ENCODE measurements at places on chromosomes 5 and 9.

DNA sequence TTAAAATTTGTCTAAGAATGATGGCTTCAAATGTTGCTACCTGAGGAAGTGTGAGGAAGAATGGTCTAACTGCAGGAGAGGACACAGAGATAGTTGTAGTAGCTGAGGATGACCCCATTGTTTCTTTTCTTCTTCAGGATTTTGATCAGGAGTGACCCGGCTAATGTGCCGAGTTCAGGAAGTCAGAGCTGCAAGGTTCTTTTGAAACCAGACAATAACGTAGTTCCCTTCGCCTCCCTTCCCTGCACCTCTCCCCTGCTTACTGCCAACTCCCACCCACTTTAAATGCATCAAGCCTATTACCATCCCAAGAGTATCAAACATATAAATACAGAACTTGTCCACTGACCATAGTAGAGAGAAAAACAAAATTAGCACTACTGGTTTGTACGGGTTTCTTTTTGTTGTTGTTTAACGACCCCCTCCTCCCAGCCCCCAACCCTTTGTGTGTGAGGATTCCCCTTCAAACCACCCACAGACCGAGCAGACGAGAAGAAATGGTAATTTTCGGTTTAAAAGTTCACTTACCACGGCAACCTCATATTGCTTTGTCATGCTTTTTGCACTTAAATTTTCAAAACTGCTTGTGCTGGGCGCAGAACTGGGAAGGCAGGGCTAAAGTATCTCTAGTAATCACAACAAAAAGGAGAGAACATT lies 23.5 kb upstream of the ELAVL2 start:
- DNase-seq, result no peak

- no peak for DNase-seq
Observed at GRCh38 chr9:127568618-127568970, 43.5 kb upstream of the STXBP1 start.

DNA sequence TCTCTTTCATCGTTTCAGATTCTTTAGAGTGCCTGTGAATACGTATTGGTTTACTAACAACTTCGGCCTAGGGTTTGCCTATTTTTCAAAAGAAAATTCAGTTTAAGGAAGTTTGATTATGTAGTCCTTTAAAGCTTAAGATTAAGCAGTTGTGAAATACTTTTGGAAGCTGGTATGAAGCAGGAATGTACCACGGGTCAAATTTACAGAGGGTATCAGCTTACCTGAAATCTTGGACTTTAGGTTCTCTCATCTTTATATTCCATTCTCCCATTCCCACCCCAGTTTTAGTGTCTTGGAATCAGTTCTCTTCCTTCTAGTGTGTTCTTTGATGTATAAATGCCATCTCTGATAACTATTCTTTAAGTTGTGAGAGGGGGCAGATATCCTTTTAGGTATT lies 53.2 kb downstream of the IQGAP2 start:
- DNase-seq, result no peak

- no peak for DNase-seq
Observed at GRCh38 chr5:62538017-62538942, 40.3 kb upstream of the LRRC70 start.

GRCh38 chr5:68252673-68253623 lies 37.4 kb downstream of the PIK3R1 start:
- DNase-seq, result no peak

DNA sequence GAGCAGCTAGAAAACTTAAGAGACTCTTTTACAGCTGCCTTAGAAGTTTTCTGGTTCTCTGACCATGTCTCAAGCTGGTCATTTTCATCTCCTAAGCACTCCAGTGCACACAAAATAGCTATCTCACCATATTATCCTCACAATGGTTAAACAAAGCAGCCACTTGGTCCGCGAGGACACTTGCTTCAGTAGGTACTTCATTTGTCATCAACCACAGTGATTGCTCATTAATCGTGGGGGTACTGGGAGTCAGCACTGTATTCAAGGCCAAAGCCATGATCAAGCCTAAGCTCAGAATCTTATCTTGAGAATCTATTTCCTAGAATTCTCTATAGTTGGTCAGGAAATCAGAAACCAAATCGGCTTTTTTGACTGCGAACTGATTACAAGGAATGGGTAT lies 2.9 kb downstream of the ARL14EPL start:
- DNase-seq, result no peak

DNA sequence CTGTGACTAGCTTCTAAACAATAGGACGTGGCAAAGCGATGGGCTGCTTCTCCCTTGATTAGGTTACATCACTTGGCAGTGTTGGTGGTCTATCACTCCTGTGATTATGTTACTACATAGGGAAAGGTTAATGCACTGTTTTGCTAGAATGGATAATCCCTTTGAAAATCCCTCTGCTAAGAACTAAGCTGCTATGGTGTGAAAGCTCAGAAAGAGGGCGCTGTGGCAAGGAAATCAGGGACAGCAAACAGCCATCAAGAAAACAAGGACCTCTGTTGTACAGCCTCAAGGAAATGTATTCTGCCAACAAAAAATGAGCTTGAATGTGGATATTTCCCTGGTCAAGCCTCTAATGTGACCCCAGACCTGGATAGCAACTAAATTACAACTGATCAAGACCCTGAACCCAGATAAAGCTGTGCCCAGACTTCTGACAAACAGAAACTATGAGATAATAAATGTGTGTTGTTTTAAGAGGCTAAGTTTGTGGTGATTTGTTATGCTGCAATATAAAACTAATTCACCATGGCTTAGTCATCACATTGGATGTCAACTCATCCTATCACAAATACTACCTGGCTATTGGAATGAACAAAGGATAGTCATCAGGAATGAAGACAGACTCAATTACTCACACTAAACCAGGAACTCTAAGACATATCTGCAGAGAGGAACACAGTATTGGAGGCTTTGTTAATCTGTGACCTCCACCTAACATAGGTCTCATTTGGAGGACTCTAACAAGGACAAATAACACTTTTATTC lies 1215.9 kb downstream of the EFNA5 start:
- no peak for DNase-seq

DNA sequence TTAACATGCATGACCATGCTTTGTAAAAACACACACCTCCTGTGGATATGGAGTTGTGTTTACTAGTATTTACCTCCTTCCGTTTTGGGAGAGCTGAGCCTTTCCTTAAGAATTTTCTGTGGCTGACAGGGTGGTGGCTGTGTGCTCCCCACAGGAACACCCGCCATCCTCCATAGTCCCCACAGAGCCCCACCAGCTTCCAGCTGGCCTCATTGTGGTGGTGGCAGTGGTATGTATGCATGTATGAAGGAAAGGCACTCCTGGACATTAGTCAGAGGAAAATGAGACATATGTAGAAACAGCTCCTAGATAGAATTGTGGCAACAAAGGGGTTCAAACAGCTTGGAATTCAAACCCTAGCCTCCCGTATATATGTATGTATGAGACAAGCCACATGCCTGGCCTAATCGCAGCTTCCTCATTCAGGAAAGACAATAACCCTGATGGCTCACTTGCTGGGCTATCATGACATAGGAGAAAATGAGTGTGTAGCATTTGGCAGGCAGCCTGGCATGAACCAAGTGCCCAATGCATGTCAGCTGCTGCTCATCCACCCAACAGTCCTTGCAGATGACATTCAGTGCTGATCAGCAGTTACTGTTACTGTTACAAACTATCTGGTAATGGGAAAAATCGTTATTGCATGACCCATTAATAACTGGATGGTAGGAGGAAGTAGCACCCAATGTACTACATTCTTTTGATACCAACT lies 459.7 kb downstream of the EBF1 start:
- DNase-seq, result no peak

DNA sequence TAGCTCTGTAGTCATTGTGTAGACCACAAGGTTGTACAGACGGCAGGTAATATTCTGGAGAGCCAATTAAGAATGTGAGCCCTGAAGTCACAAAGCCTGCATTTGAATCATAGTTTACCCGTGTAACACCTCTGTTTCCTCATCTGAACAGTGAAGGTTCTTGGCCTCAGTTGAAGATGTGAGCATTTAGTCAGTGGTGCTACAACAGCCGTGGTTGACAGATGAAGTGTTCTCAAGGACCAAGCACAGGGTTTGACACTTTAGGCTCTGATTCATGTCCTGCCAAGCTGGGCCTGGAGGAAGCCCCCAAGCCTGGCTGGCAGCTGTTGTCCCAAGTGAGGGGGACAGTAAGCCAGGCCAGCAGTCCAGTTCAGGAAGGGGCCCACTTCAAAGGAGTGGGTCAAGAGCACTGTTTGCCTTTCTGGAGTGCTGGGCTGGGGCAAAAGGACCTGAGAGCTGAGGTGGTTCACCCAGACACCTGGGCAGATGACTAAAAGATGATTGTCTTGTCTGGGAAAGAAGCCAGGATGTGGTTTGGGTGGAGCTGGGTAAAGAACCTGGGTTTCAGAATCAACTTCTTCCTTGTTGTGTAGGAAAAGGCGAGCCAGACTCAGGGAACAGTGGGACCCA lies 20.7 kb downstream of the FAXDC2 start:
- DNase-seq, result no peak

GRCh38 chr5:88941581-88941980 lies 58.6 kb upstream of the MEF2C start:
- DNase-seq, result no peak

DNA sequence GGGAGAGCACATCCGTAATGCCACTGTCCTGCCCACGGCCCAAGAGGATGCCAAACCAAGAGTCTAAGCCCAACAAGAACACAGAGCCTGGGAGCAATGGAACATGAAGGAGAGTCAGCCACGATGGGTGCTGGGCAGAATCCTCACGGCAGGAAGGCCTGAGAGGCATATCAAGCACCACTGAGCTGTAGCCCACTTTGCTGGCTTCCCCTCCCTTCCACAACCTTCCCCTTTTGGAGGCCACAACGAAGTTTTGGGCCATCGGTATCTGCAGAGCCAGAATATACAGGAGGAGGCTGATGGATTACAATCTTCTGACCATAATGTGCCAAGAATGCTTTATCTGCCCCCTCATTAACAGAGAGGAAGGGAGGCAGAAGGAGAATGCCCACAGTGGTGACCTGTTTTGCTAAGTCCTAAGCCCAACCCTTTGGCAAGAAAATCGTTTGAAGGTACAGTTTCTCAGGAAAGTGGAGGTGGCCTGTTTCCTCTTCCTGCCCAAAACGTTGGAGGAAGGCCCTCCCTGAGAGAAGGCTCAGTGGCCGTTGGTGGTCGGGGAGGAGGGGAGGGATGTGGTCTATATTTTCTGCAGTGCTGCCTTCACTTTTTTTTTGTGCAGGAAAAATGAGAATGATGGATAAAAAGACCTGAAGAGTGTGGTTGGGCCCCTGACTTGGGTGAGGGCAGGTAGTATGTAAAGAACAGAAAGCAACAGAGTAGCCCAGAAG lies 26.2 kb downstream of the MACROH2A1 start:
- no peak for DNase-seq

- no peak for DNase-seq
Observed at GRCh38 chr5:168471785-168472184, 14.5 kb upstream of the RARS1 start.

DNA sequence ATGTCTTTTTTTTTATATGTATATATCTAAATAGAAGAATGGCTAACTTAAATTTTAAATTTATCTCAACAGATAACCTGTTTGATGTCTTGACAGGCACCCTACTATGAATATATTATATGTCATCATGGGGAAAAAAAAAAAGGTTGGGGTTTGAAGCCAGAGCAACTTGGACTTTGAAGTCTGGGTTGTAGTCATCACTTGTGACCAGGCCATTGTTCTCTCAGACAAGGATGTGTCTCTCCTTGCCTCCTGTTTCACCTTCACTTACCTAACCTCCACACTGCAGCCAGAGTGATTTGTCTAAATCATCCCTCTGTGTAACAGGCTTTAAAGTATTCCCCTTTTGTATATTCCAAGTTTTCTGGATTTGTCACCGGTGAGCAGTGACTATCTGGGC lies 56.7 kb upstream of the TNFSF8 start:
- DNase-seq, result no peak

- no peak for DNase-seq
Observed at GRCh38 chr9:133374612-133375115, 1.2 kb downstream of the SURF4 start.

DNA sequence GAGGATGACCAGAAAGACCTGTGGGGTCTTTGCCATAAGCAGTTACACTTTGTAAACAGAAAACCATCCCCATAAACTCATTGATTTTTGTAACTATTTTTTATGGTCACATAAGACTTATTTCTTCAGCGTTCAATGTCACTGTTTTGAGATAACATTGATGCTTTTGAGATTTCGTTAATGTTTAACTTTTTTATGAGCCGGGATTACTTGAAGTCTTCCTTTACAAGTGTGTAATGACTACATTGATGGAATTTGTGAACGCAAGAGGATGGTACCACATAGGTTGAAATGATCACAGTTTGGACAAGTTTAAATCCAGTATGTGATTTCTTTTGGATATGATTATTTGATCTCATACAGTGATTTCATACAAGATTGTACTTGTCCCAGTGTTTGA lies 1.8 kb downstream of the SLC12A2 start:
- no peak for DNase-seq

Measured in stimulated activated CD8-positive, alpha-beta memory T cell treated with anti-CD3 and anti-CD28 coated beads, Interleukin-2, amount 100 ng/mL, for 1 hour (primary cell).